ELF-1 (cell line): ENCODE measurements at places on chromosomes 7 and 10.

- no peak for DNase-seq
Measured at GRCh38 chr7:100476101-100476780, 2.8 kb downstream of the TSC22D4 start.

DNA sequence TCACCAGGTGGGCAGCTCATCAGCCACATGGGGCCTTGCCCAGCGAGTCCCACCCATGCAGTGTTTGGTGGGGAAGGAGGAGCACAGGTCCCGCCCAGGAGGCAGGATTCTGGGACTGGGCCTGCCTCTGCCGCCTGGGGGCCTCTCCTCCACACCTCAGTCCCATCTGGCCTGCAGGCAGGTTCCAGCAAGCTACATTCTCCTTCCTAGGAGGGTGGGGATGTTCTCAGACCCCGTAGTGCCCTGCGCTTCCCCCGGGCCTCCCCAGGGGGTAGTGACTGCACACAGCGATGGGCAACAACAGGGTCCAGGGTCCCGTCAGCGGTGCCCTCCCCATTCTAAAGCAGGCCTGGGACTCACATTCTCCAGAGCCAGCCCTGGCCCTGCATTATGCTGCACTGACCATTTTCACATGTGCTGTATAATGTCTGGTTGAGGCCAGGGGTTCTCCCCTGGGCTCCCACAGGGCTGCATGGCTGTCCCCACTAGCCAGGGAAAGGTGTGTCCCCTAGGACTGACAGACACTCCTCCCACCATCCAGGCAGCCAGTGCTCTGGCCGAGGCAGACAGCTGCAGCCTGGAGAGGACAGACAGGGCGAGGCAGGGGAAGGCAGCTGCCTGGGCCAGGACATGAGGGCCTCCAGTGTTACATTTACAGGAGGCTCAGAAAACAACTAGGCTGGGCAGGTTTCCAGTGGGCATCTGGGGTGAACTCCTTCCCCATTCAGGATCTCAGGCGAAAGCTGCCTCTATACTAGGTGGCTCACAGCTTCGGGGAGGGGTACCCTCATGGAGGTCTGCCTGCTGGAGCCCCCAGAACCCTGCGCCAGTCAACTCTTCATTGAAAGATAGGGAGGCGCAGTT is 9.3 kb downstream of the RASGEF1A start:
- no peak for DNase-seq

- DNase-seq: peak; percentile 12
Measured at GRCh38 chr10:64648915-64649314, 1127.7 kb downstream of the REEP3 start.

GRCh38 chr10:2108496-2108895 is 371.2 kb upstream of the ADARB2 start:
- DNase-seq: no peak

DNA sequence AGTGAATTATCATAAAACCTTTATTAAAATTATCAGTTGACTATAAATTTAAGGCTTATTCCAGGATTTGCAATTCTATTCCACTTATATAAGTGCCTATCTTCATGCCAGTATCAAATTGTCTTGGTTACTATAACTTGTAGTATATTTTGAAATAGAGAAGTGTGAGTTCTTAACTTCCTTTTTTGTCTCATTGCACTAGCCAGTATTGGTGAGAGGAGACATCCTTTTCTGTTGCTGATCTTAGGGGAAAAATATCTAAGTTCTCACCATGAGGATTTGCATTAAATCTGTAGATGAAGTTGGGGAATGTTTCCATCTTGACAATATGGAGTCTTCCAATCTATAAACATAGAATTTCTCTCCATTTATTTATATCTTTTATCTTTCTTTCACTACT is 104.2 kb upstream of the MKI67 start:
- DNase-seq: no peak

GRCh38 chr7:111096997-111097396 is 6.1 kb downstream of the LRRN3 start:
- peak; percentile 78 for DNase-seq

DNA sequence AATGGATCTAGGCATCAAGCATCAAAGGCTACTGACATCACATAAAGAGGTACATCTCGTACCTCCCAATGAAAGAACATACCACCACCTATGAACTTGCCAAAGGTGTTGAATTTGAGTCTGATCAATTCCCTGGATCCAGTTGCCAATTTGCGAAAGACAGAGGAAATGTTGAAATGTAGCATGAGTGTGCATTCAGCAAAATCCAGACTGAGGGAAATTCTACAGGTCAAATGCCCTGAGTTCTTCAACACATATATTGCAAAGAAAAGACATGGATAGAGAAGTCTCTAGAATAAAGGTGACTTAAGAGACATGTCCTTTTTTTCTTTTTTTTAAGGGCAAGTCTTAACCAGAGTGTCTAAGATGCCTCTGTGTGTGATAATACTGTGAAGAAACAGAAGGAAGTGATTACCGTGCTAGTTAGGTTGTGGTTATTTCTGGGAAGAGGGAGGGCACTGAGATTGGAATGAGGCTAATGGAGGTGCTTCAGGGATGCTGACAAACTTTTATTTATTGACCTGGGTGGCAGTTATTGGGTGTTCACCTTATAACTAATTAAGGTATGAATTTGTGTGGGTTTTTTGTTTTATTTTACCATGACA is 128.7 kb downstream of the SAMD9 start:
- no peak for DNase-seq

GRCh38 chr7:107785926-107786325 is 17.1 kb downstream of the SLC26A3 start:
- no peak for DNase-seq

DNA sequence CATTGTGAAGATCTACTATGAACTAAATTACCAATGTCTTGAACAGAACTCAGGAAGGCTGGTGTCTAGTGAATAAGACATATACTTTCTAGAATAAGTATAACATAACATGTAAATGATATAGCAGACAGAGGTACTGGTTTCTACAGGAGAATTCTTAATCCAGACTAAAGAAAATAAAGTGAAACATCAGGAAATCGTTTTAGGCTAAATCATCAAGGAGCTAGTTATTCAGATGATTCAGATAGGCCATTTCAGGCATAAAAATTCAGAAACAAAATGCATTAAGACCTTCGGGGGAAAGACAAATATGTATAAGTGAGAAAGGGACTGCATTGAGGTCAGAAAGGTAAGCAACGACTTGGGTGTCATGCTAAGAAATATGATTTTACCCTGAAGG is 170.6 kb downstream of the LRRN3 start:
- DNase-seq: no peak

GRCh38 chr7:41969561-41970105 is 266.7 kb upstream of the INHBA start:
- no peak for DNase-seq

- DNase-seq: no peak
Measured at GRCh38 chr7:81624021-81624592, 145.7 kb downstream of the HGF start.
